ENCODE measurements at places on chromosomes 7 and 10.

DNA sequence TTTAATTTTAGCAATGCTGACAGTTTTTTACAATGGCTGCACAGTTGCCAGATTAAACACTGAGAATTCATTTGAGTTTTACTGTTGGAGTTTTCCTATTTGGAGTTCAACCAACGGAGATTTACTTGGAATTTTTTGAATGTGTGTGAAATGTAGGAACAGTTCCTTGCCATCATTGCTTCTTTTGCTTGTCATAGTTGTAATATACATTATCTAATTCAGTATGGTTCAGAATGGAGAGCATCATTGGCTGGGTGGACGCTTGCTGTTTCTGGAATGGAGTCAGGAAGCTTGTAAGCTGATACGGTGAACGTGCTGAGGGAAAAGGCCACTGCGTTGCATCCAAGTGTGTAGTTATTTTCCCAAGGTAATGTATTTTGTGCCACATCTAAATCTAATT lies 404.3 kb upstream of the KLF6 start:
- DNase-seq = no peak

- no peak for DNase-seq
Measured at GRCh38 chr7:53521638-53522184, 486.3 kb downstream of the POM121L12 start.

DNA sequence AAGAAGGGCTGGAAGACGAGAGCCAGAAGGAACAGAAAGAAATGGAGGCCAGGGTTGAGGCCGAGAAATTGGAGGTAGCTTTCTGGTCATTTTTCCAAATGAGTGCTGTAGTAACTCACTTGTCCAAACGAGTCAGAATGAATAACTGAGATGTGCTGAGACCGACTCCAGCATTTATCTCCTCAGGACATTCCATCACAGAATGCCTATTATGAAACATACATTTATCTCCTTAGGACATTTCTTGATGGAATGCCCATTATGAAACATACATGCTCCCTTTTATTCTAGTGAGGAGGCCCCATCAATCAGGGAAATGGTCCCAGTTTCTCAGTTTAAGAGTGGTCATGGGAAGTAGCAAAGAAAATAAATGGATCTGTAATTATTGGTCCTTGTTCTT lies 16.5 kb downstream of the AVL9 start:
- peak; percentile 3 for DNase-seq

DNA sequence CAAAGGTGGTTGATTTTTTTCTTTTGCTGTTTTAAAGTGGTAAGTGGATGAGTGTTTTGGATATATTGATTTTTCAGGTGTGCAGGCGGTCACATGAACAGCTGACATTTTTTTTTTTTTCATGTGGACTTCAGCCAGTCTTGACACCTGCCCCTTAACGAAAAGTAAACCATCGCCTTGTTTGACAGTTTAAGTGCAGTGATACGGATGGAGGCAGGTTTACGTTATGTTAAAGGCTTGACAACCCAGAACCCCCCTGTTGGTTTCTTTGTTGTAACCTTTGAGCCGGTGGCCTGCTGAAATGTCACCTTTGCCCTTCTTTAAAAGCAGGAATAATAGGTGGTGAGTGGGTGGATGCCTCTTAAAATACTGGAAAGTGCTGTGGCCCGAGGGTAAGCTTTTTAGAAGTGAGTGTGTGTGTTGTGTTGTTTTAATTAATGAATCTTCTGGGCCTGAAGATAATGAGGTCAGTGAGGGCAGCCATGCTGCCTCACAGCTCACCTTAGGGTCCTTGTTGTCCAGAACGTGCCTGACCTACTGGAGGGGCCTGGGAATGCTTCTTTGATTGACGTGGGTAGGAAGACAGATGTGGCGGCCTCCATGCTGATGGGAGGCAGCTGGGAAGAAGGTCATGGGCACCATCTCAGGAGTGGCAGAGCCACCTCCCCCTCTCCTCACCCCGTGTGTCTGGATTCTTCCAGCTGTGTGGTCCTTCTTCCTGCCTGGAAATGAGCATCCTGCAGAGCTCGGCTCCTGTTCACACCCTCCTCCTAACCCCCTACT lies 69.8 kb downstream of the TCF7L2 start:
- no peak for DNase-seq

DNA sequence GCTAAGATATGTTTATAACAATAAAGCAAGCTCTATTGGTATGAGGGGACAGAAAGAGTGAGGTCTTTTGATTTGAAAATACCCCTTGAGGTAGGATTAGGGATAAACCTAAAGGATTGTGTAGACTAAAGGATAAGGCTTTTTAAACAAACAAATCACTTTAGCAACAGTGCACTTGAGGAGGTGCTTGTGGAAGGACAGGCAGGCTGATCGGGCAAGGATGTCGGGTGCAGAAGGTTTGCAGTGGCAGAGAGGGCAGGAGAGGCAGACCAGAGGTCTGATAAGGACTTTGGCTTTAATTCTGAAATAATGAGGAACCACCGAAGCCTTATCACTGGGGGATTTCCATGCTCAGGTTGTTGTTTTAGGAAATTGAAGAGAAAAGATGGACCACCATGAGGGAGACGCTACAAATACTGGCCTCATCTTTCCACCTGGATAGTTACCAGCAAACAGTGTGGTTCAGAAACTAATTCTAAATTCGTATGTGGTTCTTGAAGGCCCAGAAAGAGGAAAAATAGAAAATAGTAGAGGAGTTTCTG lies 119.5 kb upstream of the KLF6 start:
- no peak for DNase-seq

DNA sequence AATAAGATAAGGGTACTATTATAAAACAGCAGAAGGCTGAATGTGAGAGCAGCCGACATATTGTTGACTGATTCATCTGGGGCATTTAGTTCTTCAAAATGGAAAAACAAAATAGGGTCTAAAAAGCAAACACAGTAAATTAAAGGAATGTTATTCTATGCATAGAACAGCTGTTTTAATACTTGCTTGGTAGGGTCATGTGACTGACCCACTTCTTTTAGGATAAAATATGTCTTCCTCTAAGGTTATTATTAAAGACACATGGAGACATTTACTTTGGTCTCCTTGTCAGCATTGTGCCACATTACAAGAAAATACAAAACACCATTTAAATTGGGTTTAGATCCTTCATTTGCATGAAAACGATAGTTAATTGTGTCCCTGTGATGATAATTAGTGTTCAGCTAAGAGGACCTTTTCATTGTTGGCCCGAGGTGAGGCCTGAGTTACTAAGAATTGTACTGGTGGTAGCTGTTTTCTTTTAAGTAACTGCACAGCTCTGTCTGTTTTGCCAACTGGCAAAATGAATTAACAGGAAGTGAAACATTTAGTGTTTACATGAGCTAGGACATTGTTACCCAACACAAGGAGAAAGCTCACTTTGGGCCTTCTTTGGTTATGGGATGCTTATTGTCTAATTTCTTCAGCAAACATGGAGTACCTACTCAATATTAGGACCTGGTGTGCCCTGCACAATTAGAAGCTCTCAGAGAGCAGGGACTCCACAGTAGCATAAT lies 764.4 kb downstream of the LRMDA start:
- peak; percentile 49 for DNase-seq

GRCh38 chr7:78080241-78080640 lies 281.7 kb downstream of the PHTF2 start:
- peak; percentile 46 for DNase-seq

Measured in AG10803 (cell line).